Kidney (tissue), 22 donors: ENCODE measurements at places on chromosomes 3 and 15. TPM values are rescaled to one million over a fixed set of nuclear protein-coding genes. Genes with fewer than 3 reads are reported as not detected.

- peak; percentile 54 for DNase-seq
Observed at GRCh38 chr3:45480218-45480617, 91.8 kb downstream of the LARS2 start.

- DNase-seq = no peak
Observed at GRCh38 chr15:73844356-73844755, 29.0 kb upstream of the TBC1D21 start.

DNA sequence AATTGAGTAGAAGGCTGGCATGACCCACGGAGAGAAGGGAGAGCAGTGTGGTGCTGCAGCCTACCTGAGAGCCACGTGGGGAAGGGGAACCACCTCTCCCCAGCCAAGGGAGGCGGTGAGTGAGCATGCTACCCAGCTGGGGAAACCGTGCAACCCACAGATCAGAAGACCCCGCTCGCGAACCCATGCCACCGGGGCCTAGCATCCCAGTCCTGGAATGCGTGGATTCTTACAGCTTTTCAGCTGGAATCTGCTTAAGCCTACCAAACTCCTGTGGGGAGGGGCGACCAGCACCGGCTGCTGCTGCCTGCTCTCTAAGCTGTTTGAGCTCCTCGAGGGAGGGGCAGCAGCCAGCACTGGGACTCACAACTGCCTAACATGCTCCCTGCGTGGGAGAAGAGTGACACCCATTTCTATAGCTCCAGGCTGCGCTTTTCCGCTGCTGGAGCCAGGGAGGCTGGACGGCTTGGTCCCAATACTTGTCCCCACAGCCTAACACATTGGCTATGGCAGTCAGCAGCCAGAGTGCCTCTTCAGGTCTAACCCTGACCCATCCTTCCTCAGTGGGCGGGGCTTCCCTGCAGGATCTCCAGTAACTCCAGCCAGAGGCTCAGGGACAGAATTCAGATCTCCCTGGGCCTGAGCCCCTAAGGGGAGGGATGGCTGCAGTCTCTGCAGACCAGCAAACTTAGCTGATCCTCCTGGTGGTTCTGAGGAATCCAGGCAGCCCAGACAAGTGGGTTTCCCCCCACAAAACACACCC lies 20.0 kb upstream of the TEX55 start:
- peak; percentile 33 for DNase-seq

DNA sequence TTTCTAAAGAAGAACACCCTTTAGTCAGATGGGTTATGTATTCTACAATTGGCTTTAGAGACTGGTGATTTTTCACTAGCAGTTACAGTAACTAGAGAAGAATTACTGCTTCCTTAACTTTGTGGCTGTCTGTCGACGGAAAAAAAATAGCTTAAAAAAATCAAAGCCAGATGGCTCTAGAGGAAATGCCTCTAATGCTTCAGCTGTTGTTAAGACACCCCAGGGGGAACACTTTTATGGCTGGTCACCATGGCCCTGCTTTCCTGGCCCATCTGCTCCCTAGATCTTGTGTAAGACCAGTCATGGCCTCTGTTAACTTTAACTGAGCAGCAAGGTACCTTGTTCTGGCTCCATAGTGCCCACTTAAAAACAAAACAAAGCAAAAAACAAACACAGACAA lies 198.6 kb upstream of the PLSCR5 start:
- peak; percentile 28 for DNase-seq

DNA sequence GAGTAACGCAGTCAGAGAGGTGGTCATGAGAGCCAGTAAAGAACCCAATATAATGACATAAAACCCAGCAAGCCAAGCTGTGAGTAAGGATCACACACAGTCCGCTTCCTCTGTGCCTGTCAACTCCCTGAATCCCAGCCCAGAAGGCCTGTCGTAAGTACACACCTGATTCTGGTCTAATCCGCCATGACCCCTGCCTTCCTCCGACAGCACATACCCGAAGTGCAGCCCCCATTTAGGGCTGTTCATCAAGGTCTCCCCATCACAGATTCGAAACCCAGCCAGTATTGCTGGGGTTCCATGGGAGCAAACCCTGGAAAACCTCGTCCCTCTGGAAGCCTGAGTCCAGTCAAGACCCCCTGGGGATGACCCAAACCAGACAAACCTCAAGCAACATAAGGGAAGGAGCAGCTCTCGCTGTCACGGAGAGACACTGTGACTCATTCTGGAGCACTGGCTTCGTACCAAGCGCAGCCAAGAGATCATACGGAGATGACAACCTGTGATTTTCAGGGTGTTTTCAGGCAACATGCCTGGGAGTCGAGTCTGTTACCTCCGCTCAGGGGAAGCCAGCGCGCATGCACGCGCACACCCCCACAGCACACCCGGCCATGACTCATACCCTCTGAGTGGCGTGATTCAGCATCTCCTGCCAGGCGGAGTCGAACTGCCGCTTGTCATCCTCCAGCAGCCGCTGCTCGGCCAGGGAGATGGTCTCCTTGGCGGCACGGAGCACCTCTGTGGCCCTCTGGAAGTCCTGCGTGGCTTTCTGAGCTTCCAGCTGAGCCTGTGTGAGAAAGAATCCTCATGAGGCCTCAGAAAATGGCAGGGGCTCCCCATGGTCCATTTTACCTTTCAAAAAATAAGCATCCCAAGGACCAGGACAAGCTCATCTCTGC lies 63.0 kb downstream of the SH3BP5 start:
- no peak for DNase-seq

- peak; percentile 3 for DNase-seq
Observed at GRCh38 chr3:81105789-81106488, 655.5 kb downstream of the GBE1 start.

DNA sequence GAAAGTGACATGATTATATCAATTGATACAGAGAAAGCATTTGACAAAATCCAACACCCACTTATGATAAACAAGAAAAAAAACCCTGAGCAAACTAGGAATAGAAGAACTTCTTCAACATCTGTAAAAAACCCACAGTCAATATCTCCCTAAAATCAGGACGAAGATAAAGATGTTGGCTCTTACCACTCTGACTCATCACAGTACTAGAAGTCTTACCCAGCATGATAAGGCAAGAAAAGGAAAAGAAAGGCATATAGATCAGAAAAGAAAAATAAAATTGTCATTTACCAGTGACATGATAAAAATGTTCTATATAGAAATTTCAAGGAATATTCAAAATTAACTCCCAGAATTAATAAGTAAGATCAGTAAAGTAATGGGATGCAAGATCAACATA lies 7.2 kb upstream of the FBXW12 start:
- DNase-seq = no peak

DNA sequence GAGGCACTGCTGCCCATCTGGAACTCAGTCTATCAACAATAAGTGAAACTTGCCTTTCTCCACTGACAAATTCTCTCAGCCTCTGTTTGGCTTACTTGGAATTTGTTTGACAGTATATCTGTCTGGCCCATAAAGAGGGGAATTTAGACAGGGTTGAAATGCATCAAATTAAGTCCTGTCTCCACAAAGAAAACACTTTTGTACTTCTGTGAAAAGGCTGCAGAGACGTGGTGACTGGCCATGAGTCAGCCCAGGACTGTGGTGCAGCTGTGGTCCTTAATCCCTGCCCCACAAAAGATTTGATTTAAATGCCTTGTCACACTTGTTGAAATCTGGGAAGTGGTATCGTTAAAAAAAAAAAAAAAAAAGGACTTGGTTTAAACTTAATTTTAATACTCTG lies 47.5 kb downstream of the RYR3 start:
- no peak for DNase-seq

GRCh38 chr15:33152502-33153109 lies 41.9 kb downstream of the FMN1 start:
- no peak for DNase-seq

DNA sequence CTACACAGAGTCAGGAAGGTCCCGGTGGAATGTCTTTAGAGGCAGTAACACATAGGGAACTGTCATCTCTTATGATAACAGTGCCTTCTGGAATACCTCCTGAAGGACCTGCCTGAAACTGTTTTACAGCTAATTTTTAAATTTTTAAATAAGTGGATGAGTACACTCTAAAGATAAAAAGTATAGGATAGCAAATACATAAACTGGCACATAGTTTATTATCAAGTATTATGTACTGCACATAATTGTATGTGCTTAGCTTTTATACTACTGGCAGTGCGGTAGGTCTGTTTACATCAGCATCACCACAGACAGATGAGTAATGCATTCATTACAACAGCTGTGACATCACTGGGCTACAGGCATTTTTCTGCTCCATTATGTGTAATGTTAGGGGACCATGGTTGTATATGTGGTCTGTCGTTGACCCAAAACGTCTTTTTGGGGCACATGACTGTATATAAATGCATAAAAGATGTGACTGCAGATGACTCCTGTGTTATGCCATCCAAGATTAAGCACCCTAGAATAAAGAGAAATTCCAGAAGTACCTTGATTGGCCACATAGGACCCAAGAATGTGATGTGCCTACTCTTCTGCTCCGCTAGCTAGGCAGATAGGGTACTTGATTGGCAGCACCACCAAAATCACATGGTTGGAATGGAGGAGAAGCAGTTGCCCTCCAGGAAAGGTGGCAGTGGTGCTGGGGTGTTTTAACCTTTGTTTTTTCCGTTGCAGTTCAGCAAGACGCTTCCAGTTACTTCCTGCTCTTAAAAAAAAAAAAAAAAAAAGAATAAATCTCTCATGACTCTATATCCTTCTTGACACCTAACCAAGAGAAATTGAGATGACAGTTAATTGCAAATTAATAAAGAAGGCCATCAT lies 3.3 kb downstream of the VPS8 start:
- no peak for DNase-seq

GOLGA8H gene
- 0.88 TPM for total RNA-seq
